ENCODE measurements at places on chromosomes 5 and 9.

DNA sequence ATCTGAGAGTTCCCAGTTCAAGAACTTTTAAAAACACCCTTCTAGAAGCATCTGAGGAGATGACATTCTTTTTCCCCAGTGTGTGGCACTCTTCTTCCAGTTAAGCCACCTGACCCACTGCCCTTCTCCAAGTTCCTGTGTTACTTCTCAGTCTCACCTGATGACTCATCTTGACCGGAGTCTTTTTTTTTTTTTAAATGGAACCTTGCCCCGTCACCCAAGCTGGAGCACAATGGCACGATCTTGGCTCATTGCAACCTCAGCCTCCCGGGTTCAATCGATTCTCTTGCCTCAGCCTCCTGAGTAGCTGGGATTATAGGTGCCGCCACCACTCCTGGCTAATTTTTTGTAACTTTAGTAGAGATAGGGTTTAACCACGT lies 224.1 kb upstream of the DAB2 start:
- no peak for DNase-seq

DNA sequence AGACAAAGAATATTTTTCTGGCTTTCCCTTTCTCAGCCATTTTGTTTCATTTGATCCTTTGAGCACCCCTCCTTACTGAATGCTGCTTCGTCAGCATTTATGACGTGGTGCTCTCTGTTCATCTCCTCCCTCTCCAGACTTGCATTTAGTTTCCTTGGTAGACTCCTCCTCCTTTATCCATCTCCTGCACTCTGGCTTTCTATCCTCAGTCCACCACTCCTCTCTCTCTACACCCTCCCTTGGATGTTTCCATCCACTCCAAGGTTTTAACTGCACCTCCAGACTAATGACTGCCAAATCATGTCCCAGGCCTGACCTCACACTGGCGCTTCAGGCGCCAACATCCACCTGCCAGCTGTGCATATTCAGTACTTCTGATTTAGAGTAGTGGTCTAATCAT lies 245.4 kb downstream of the RAB3C start:
- no peak for DNase-seq

GRCh38 chr5:37437711-37438110 lies 58.6 kb downstream of the WDR70 start:
- DNase-seq: no peak

GRCh38 chr5:124088289-124089032 lies 576.5 kb downstream of the CSNK1G3 start:
- DNase-seq: no peak

GRCh38 chr5:76180814-76181805 lies 97.9 kb downstream of the SV2C start:
- peak; percentile 20 for DNase-seq

DNA sequence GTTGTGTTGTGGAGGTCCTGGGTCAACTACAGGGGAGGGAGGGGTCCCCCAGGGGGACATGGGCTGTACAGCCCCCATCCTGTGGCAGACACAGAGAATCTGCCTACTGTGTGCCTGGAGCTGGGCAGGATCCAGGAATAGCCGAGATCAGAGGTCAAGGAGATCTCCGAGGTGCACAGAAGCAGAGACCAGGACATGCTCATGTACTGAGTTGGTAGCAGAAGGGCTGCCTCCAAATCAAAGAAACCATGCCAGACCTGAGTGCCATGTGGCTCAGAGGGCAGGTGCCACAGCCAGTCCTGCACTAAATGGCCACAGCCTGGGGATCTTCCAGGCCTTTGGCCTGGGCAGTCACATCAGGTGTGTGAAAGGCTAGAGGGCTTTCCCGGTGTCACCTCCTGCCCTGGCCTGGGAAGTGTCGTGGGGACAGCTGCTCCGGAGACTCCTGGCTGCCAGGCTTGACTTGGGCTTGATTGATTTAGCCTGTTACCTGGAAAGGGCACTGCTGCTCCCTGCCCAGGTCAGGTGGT lies 27.8 kb downstream of the GSN start:
- no peak for DNase-seq

GRCh38 chr5:157214861-157215513 lies 34.3 kb downstream of the ITK start:
- DNase-seq: no peak

- DNase-seq: no peak
Observed at GRCh38 chr5:118519466-118519865, 468.9 kb downstream of the DTWD2 start.

DNA sequence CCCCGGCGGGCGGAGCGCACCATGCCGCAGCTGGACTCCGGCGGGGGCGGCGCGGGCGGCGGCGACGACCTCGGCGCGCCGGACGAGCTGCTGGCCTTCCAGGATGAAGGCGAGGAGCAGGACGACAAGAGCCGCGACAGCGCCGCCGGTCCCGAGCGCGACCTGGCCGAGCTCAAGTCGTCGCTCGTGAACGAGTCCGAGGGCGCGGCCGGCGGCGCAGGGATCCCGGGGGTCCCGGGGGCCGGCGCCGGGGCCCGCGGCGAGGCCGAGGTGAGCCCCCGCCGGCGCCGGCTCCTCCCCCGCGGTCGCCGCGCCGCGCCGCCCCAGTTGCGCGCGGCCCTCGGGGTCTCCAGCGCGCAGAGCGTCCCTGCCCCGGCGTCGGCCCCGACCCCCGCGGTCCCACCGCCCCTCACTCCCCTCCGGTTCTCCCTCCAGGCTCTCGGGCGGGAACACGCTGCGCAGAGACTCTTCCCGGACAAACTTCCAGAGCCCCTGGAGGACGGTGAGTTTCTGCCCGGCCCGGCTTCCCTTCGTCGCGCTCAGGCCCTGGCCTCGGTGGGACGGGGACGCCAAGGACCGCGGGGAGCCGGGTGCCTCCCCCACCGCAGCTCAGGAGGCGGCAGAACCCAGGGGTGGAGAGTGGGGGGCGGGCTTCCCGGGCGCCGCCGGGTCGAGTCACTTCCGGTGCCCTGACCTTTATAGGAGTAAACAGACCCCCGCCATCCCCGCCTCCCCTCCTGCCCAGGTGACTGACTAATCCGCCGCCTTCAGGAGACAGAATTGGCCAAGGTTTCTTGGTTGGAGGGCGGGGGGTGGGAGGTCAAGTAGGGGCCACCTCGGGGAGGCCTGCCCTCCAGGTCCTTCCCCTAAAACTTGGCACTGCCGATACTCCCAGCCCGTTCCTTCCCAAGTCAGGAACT lies 665 bp downstream of the TCF7 start:
- DNase-seq: peak; percentile 75

GRCh38 chr5:39194466-39195136 lies 24.8 kb downstream of the FYB1 start:
- DNase-seq: no peak

GRCh38 chr5:56047448-56047847 lies 52.7 kb upstream of the IL6ST start:
- DNase-seq: no peak

- DNase-seq: peak; percentile 17
Observed at GRCh38 chr5:163695830-163696578, 190.6 kb downstream of the MAT2B start.

DNA sequence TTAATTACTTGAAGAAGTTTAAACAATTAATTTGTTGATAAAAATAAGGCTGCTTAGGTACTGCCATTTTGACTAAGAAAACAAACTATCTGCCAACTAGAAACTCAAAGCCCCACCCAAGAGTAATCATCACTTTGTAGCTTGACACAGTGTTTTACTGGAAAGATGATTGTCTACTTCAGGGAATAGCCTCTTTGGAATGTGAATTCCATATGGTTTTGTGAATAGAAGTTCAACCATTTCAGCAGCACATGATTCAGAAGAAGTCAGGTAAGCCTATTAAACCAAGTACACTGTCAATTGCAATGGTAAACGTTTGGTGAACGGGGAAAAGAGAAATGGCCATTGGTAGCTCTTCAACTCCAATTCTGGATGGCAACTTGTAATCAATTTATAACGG lies 55.2 kb downstream of the PLK2 start:
- no peak for DNase-seq

DNA sequence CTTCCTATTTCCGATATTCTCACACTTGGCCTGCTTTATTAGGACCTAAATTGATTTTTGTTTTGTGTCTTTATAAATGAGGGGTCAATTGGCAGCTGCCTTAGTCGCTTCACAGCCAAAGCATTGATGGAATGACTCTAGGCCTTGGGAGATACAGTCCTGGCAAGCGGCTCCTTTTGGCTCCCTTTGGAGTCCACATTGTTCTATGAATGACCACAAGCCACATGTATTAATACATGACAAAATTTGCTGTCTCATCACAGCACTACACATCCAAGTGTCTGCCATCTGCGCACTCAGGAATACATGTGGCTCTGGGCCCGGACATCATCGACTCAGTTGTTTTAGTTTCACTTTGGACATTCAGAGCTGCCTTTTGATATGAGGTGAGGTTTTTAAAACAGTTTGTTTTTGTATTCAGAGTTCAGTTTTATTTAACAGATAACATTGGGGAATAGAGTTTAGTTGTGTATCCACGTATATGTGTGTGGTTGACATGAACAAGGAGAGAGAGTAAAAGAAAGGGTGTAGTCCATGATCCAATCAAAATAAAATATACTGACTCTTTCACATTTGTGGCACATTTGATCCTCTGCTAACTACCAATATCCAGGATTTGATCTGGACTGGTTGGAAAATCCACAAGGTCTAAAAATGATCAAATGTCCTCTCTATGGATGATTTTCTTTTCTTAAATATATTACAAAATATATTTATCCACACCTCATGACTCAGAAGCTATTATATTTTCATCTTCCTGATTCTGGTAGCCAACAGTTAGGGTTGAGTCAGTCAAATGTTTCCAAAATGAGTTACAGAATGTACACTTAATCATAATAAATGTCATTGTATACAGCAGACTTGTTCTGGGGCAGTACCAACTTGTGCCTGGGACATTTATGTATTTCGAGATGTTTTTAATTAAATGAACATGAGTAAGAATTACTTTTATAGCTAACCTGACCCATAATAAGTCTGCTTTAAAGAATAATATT lies 114.0 kb upstream of the MTAP start:
- DNase-seq: no peak

DNA sequence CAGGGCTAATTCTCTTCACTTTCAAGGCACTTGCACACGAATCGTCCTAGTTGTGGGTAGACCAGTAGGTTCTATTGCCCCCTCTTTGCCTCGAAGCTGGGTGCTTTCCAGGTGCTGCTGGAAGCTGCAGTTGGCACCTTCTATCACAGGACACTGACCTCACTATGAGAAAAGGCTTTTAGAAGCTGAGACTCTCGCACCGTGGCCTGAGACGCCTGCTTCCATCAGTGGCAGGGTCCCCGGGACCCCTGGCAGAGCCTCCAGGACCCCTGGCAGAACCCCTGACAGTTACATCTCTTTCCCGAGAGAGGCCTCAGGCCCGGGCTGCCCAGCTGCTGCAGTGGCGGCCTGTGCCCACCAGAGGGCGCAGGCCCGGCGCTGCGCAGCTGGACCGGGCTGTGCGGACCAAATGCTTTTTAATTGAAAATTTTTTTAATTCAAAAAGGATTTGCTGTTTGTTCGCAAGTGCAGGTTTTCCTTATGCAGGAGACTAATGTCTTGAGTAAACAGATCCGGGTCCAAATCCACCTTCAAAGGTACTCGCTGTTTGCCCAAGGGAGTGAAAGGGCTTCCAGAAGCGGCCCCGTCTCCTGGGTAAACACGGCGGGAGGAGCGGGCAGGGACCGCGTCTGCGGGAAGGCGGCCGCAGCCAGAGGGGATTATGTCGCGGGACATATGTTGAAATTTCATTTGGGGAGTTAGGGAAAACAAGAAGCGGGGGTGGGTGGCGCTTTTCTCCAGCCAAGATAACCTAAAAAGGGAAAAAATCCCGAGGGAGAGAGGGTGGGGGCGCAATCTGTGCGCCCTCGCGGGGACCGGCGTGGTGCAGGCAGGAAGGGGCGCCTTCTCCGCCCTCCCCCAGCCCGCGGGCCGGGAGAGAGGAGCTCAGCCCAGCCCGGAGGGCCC lies 114.5 kb upstream of the LMX1B start:
- DNase-seq: no peak

- DNase-seq: no peak
Observed at GRCh38 chr5:124888050-124888506, 141.6 kb upstream of the ZNF608 start.

DNA sequence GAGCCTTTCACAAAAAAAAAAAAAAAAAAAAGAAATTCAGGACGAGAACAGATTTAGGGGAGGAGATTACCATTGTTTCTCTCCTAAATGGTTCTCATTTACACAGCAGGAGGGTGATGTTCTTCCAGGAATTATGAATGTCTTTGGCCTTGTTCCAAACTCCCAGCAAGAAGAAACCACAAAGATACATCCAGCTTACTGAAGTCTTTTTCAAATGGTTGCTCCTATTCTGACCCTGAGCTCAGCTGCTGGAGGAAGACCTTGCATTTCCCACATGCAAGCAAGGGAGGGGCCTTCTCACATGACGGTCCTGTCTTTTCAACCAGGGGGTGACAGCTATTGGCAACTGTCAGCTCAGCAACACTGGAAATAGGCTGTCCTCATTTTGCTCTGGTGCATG lies 203.0 kb upstream of the VLDLR start:
- DNase-seq: no peak

DNA sequence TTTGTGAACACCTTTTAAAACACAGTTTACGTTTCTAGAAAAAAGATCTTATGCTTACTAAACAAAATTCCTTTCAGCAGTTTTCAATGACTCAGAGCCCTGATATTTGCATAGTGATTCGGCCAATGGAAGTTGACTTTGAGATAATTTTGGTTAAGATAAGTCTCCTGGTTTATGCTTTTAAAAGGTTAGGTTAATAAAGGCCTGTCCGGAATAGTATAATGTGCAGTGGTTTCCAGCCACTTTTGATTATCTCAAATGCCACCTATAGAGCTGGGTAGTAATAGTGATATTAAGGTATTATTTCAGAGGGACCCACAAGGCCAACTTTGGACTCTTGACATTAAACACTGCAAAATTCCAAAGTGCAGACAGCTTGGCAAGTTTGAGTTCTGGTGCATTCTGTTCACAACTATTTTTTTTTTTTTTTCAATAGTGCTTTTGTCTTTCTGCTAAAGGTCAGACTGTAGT lies 86.1 kb downstream of the F2RL2 start:
- DNase-seq: no peak

- DNase-seq: no peak
Observed at GRCh38 chr9:20984506-20984905, 46.9 kb downstream of the HACD4 start.

- DNase-seq: no peak
Observed at GRCh38 chr9:85729882-85730281, 11.9 kb downstream of the AGTPBP1 start.

GRCh38 chr5:67493676-67494075 lies 297.1 kb upstream of the CD180 start:
- DNase-seq: no peak

GRCh38 chr9:110217656-110218099 lies 9.7 kb upstream of the C9orf152 start:
- no peak for DNase-seq

DNA sequence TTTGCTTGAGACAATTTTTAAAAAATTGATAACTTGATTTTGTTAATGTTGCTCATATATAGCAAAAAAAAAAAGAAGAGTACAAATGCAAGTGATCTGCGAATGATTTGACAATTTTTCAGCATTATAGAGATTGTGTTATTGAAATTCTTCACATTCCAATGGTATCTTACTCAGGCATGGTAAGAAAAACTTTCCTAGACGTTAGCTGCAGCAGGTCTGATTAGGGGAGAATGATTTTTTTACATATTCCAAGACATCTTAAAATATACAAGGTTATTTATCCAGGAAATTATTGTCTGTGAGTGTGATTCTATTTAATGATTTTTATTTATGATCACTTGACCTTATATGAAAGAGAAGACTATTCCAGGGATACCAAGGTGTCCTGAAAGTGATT lies 361.9 kb downstream of the MAT2B start:
- DNase-seq: no peak

GRCh38 chr5:31783086-31783645 lies 144.2 kb downstream of the PDZD2 start:
- DNase-seq: no peak

All from CD4-positive, alpha-beta T cell treated with Interleukin-15 for 1 hour (primary cell).